ENCODE measurements at places on chromosomes 6 and 20. TPM values are rescaled to one million over a fixed set of nuclear protein-coding genes. Genes with fewer than 3 reads are reported as not detected.

DNA sequence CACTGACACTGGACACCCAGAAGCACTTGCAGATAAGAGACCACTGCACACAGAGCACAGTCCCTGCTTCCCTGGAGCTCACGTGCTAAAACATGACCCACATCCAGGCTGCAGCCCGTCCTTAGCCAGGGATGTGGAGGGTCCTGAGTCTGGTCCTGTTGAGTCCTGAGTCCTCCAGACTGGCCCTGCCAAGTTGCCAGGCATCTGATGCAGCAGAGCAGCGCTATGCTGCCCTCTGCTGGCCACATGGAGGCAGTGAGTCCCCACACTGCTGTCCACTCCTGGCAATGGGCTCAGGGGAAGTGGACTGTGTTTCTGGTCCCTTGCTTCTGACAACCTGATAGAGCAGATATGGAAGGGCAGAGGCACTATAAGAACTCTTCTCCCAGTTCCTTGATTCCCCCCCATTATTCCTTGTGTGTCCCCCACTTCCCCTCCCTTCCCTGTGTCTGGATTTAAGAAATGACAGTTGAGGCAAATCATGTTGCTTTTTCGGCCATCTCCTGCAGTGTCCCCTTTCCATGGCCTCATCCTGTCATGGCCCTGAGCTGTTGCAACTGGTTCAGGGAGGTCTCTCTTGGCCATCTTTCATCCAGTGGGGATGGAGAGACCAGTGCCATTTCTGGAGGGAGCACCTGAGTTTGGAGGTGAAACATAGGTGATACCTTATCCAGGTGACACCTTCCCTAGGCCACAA, 86.0 kb downstream of the DHX35 start:
- DNase-seq = no peak
- no peak overlapping the region for H3K4me3 ChIP-seq
- peaks cover 9% of the 10 kb centered on the region for H3K27me3 ChIP-seq
- peaks cover 4% of the 10 kb centered on the region for H3K36me3 ChIP-seq
- no peak overlapping the region for H3K27ac ChIP-seq

Gene HLA-DRB5
- not detected for total RNA-seq

Gene FRS3
- total RNA-seq = 3.8 TPM

Gene TTBK1
- 0.07 TPM for total RNA-seq

DNA sequence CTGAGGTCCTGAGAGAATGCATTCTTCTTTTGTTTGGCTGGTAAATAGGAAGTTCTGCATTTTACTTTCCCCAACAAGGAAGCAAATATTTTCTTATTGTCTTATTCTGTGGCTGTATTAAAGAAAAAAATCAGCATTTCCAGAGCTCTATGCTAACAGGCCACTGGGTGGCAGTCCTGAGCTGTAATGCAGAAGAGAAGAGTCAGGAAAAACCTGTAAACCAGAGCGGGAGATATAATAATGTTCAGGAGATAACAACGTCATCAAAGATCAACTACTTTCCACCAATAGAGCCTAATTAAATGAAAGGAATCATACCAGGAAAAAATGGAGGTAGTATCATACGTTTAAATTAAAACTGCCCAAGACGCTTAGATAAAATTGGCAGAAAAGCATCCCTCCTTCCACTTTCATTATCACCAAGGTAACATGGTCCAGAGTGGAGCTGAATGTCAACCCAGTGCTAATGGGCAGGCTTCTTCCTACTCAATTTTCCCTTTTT, 55.6 kb upstream of the CARMIL1 start:
- H3K4me1 ChIP-seq = peaks cover 16% of the 10 kb centered on the region
- no peak overlapping the region for H3K27ac ChIP-seq
- peak overlapping the region; percentile 8 for H3K4me3 ChIP-seq
- H3K27me3 ChIP-seq = no peaks in the 10 kb centered on the region
- H3K36me3 ChIP-seq = no peaks in the 10 kb centered on the region

GRCh38 chr20:35006531-35006971, 50.9 kb downstream of the MYH7B start:
- no peak overlapping the region for H3K4me3 ChIP-seq
- H3K36me3 ChIP-seq = peaks cover 67% of the 10 kb centered on the region
- no peaks in the 10 kb centered on the region for H3K27me3 ChIP-seq
- no peaks in the 10 kb centered on the region for H3K4me1 ChIP-seq
- peak; percentile 41 for DNase-seq

- peak overlapping the region; percentile 99 for H3K4me3 ChIP-seq
- no peak for DNase-seq
- peak overlapping the region; percentile 97 for H3K27ac ChIP-seq
- peaks cover 27% of the 10 kb centered on the region for H3K36me3 ChIP-seq
- H3K4me1 ChIP-seq = peaks cover 56% of the 10 kb centered on the region
These were observed 420 bp upstream of the BTN2A1 start for GRCh38 chr6:26457264-26457805.

Measured in chondrocyte (in vitro differentiated cells).